ENCODE measurements at places on chromosomes 2 and 18. TPM values are rescaled to one million over a fixed set of nuclear protein-coding genes. Genes with fewer than 3 reads are reported as not detected.

The SPDYA gene
- total RNA-seq = 0.58 TPM

GRCh38 chr2:89833116-89833779, 1141.8 kb downstream of the RPIA start:
- peak; percentile 92 for DNase-seq

The MSGN1 gene
- not detected for total RNA-seq

The PIEZO2 gene
- total RNA-seq = 2.4 TPM

- DNase-seq = no peak
Observed at GRCh38 chr18:58653814-58654509, 17.3 kb upstream of the MALT1 start.

DNA sequence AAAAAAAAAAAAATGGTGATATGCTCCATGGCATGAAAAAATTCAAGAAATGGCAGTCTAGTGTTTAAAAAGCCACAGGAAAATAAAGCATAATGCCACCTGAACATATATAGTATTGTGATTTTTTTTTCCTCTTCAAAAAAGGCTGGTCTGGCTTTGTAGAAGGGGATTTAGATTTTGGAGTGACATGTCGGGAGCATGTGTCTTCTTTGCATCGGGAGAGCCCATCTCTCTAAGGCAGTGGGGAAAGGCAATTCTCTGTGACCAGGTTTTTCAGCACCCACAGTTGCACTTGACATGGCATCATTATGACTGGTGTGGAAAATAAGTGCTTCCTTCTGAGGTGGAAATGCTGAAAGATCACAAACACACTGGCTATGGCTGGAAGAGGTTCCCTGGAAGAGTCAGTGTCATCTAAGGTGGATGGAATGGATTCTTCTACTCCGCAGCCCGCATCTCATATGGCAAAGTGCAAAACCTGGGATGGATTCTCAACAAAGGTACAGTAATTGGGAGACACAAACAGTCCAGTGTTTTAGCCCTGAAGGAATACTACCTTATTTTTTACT, 172.5 kb downstream of the AGAP1 start:
- DNase-seq = no peak

DNA sequence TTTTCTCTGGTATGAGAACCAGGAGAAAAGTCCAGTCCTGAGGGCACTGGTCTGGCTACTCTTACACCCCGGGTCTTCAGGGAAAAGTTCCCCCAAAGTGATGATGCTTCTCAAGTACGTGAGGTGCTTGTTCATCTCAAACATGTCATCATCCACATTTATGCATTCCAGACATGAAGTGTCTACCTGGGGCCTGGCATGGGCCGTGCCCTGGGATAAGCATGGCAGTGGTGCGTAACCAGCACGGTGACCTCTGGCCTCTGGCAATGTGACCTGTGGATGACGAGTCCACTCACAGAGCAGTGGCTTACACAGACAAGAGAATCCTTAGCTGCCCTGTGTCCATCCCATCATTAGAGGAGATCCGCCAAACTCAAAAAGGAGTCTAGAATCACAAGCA, 74.8 kb upstream of the LGALSL start:
- DNase-seq = no peak

The C2orf72 gene
- 0.83 TPM for total RNA-seq

GRCh38 chr2:2523461-2524347, 192.6 kb upstream of the MYT1L start:
- DNase-seq = no peak

DNA sequence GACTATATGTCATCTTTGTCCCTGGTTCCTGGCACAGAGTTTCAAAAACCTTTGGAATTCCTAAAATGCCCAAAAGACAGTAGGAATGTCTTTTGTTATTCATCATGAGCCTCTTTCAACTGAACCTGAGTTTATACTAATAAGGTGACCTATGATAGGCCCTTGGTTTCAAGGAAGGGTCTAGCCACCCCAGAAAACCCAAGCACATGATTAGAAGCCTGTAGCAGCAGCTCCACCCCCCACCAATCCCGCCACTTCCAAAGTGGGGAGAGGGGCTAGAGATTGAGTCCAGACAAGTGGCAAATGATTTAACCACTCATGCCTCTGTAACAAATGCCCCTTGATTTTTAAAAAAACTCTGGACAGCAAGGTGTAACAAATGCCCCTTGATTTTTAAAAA, 56.8 kb downstream of the ADD2 start:
- DNase-seq = no peak

The CLEC4F gene
- total RNA-seq = 0.13 TPM

DNA sequence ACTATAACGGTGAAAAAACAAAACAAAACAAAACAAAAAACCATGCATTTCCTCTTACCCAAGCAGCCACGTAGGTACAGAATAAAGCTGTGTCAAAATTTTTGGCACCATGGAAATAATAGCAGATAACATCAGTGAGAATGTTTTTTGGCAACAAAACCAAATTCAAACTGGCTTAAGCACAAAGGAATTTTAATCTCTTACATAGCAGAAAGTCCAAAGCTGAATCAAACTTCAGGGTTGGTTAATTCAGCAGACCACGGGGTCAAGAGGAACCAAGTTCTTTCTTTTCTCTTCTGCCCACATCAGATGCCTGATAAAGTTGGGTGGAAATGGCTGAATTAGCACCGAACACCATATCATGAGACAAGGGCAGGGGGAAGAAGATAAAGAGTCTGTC, 129.5 kb downstream of the PAX3 start:
- DNase-seq = no peak

DNA sequence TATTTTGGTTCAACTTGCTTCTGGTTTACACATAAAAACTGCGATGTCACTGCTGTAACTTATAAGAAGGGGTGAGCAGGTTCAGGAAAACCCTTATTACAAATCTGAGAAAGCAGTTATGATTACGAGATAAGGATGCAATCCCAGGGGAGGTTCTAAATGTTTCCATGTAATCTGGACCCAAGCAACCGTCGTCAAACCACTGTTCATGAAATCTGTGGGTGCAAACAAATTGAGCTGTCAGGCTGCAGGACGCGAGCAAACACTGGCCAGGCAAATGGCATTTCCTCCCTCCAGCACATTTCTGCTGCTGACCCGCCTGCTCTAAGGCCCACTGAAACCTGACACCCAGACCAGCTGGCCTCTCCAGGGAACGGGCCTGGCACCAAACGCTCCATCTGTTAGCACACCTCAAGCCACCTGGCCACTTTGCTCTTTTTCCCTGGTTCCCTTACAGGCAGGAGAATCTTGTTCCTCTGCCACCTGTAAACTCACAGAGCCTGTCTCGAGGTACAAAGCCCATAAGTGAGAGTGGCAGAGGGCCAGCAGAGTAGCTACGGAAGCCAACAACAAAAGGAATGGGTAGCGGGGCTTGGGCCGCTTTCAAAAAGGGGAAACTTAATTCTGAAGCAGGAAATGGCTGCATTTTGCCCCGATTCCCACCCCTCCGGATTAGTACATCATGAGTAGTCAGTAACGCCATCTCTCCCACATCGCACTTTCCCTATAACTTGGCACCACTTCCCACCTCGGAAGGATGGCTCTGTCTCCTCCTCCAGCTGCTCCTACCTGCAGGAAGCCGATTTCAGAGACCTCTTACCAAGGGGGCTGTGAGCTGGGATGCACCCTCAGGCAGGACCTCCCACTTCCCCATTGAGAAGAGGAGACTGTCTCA, 26.5 kb downstream of the CRACDL start:
- DNase-seq = peak; percentile 68

The ACOXL gene
- total RNA-seq = not detected

GRCh38 chr2:240375024-240375645, 60.3 kb upstream of the GPC1 start:
- DNase-seq = no peak

- DNase-seq = no peak
Observed at GRCh38 chr2:235088496-235088921, 136.7 kb downstream of the SH3BP4 start.

GRCh38 chr2:194060269-194060668, 1596.8 kb upstream of the SLC39A10 start:
- no peak for DNase-seq

Measured in esophagus muscularis mucosa (tissue), 4 donors.